ENCODE measurements at places on chromosomes 5 and 9.

GRCh38 chr5:139954462-139954861 is 88.6 kb downstream of the NRG2 start:
- no peak for DNase-seq

GRCh38 chr5:11177999-11178711 is 417.1 kb upstream of the DAP start:
- DNase-seq: no peak

GRCh38 chr9:132551556-132551955 is 30.9 kb upstream of the BARHL1 start:
- DNase-seq: no peak

- DNase-seq: no peak
These were observed 106.7 kb downstream of the ZNF462 start for GRCh38 chr9:106969696-106970095.

DNA sequence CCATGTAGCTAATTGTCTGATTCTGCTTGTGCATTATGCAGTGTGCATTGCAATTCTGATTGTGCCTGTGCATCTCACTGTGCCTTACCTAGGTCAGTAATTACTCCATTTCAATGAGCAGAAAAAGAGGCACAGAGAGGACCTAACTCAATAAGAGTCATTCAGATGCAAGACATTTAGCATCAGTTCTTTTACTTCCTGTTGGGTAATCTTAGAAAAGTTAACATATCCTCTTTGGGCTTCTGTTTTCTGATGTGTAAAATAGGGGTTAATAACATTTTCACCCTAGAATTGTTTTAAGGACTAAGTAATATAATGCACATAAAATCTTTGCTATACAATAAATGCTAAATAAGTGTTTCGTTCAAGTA is 7.0 kb upstream of the DCTN4 start:
- DNase-seq: no peak

DNA sequence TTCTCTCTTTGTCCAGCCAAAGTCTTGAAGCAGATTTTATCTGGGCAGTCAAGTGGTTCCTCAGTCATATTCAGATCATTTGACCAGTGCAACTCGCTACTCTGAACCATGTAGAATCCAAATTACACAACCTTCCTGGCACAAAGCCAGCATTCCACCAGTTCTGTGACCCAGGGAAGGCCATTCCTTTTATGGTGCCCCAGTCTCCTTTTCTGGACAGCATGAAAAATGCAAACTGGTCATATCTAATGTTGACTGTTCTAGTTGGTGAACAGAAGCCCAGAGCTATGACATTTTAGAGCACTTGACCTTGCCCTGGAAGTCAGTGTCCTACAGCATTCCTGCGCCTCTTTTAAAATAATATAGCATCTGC is 364.6 kb downstream of the BRINP1 start:
- DNase-seq: no peak

GRCh38 chr9:112489039-112489546 is 2.5 kb downstream of the KIAA1958 start:
- no peak for DNase-seq

GRCh38 chr5:98698359-98698758 is 75.1 kb upstream of the RGMB start:
- no peak for DNase-seq

DNA sequence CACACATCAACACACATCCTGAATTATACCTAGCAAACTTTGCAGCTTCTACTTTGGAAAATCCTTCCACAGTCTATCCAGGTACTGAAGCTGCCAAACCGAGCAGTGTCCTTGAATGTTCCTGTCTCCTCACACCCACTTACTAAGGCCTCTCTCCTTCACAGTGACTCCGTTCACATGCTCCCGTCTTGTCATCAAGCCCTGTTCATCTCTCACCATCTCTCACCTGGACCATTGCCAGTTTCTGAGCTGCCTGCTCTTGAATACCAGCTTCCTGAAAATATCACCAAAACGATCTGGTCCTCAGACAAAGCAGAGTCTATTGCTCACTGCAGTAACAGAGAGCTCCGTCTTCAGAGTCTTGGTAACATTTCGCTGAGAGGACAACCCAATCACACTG is 57.4 kb downstream of the GCNT1 start:
- DNase-seq: peak; percentile 12

DNA sequence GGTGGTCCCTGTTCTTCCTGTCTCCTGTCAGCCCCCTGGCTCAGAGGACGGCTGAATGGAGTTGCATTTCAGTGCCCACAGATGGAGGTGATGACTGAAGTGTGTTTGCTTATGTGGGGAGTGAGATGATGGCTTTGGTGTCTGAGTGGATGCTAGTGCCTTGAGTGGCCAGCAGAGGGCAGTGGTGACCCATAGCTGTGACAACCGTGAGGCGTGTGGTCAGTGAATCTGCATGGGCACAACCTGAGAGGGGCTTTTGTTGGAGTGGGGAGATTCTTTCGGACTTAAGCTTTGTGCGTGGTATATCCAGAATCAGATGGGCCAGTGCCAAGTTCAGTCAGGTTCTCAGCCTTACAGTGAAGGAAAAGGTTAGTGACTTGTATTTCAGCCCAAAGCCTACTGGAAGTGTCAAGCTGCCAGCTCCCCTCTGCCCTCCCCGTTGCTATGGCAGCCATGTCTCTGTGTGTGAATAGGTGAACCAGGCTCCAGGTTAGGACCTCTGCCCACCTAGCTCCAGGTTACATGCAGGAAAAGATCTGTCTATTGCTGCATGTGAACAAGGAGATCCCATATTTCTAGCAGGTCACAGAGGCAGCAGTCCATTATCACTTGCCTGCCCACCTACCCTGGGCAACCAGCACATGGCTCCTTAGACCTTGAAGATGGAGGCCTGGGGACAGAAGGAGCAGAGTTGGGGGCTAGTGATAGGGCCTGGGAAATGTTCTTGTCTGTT is 14.7 kb upstream of the CXXC5 start:
- peak; percentile 91 for DNase-seq

DNA sequence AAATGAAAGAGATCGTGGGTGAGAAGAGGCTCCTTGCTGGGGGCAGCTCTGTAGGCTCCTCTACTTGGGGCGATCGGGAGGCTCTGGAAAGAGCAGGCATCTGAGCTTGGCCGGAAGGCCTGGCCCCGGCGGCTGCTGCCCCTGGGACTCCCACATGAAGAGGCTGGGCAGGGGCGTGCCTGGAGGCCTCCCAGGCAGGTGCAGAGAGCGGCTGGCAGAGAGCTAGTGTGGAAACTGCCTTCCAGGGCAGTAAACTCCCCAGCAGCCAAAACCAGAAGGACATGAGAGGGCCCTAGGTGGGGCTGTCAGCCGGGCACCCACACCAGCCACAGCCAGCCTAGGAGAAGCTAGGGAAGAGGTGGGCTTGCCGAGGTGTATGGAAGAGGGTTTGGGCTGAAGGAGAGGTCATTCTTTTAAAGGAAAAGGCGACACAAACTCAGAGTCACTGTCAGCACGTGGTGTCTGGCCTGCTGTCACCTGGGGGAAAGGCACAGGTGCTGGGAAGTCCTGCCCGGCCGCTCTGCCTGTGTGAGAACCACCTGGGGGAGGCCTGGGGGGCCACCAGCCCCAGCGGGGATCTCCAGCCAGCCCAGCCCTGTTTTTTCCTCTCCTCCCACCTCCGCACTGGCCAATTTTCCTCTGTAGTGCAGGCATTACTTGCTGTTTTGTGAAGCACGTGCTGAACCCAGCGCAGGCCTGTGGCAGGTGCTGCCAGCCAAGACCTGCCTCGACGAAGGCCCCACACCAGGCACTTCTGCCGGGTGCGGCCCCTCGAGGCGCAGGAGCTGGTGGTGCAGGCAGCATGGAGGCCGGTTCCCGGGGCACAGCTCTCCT is 44.8 kb upstream of the EGFL7 start:
- DNase-seq: no peak

Measured in dermis blood vessel endothelial cell (primary cell).